ENCODE measurements at places on chromosomes 6 and 20.

DNA sequence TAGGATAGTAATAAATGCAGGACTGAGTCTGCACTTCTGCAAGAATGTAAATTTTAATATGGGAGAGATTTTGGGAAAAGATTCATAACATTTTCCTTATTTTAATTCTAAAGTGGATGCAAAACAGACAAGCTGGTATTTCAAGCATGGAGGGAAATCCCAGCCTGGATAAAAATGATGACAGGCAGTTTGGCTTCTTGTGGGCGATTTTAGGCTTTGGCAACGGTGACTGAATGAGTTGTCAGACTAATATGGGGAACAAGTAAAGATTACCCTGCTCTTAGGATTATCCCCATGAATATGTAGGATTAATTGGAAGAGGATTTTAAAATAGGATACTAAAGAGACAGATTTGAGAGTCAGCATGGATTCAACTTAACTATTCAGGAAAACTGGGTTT, 21.0 kb downstream of the OGFRL1 start:
- DNase-seq = no peak

GRCh38 chr6:45780523-45780922, 235.1 kb downstream of the CLIC5 start:
- DNase-seq = no peak

- no peak for DNase-seq
Observed at GRCh38 chr20:49281059-49281912, 3.4 kb upstream of the ZNFX1 start.

GRCh38 chr20:31608251-31608945, 3.3 kb downstream of the ID1 start:
- peak; percentile 50 for DNase-seq

GRCh38 chr6:106114492-106114891, 28.4 kb downstream of the PRDM1 start:
- no peak for DNase-seq

- no peak for DNase-seq
Observed at GRCh38 chr6:14224359-14225103, 107.0 kb downstream of the CD83 start.

DNA sequence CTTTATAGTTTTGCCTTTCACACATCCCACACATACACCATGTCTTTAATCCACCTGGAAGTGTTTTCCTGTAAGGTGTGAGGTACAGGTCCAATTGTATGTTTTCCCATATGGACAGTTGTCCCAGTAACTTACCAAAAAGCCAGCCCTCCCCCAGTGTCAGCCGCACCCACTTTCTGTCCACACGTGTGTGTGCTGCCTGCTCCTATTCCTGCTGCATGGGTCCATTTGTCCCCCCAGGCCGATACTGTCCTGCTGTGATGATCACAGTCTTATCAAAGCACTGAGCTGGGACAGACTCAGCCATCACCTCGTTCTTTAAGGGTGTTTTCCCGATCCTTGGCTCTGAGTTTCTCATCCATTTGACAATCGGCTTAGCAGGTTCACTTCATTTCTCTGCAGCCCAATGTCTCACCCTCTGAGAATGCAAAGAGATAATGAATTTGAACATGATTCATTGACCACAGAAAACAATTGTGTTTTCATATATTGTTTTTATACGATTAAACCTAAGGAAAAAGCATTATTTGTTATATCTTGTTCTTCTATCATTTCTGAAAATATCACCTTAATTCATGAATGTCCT, 9.6 kb downstream of the VSX1 start:
- no peak for DNase-seq

DNA sequence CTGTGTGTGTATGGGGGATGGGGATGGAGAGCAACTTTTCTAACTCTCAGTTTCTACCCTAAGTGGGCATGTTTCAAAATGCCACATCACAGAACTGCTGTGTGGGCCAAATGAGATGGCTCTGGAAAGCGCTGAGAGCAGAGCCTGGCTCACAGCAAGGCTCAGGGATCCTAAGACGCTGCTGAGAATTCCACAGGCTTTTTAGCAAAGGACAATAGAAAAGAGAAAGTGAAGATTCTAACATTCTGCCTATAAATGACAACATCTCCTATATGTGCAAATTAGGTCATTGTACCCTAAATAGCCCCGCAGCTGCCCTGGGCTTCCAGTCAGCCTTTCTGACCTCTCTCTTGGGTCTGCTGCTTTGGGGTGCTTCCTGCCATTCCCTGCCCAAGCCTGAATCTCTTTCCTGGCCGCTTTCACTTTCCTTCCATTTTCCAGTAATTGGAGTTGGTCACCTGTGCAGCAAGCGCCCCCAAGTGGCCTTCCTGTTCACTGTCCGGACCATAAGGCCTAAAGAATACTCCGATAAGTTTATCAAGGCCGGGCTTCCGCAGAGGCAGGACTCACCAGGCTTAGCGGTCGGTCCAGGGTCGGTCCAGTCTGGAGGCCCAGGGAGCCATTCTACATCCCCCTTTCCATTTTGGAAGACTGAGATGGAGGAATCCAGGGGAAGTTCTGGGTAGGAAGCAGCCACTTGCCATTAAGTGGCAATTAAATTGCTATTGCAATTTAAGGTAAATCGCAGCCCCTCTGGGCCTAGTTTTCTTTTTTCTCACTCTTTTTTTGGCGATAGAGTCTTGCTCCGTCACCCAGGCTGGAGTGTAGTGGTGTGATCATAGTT, 6.7 kb upstream of the DDR1 start:
- peak; percentile 91 for DNase-seq

GRCh38 chr20:33172781-33173180, 4.8 kb downstream of the BPIFA2 start:
- no peak for DNase-seq

DNA sequence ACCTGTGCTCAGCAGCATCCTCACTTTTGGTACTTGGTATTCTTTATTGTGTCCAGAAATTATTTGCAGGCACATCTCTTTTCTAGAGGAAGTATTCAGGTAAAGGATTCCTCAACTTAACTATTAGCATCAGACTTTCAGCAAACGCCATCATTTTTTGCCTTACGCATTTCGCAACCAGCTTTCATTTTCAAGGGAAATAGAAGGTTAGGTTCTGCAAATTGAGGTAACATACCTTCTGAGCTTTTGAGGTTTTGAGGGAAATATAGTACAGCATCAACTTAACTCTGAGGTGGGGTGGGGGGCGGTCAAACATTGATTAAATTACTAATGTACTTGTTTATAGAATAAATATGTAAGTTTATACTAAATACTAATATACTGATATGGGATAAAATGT, 243.6 kb upstream of the RIMS1 start:
- no peak for DNase-seq

- no peak for DNase-seq
Observed at GRCh38 chr6:90290811-90291420, 5.7 kb downstream of the BACH2 start.

DNA sequence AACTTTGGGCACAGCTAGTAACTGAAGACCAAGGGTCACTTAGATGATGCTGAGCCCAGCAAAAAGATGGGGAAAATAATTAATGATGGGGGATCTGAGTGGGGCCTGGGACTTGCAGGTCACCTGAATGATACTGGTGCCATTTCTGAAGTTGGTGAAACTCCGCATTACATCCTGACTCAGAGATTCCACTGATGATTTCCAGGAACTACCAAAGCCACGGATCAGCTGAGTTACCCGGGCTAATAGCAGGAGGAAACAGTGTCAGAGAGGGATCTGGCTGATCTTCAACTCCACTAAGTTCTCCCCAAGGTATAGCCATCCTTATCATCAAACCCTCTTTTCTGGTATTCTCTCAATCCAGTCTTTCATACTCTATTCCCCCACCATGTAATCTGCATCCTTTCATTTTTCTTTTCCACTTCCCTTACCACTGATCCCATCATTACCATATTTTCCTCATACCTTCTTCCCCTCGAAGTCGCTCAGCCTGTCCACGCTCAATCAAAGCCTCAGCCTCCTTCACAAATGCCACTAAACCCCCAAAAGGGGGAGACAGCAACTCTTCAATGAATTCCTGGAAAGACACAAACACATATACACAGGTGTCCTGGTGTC, 20.2 kb downstream of the VPS52 start:
- peak; percentile 57 for DNase-seq

DNA sequence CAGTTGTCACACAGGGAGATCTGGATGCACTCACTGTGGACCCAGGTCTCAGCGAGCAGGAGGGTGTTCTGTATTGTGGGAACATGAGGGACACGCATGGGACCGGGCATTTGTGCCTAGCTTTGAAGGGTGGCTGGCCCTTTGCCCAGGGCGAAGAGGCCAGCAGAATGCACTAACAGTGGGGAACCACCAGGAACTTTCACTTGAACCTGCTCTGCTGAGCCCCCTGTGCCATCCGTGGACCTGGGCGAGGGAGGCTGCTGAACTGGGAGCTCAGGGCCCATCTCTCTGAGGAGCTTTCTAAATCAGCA, 1.2 kb upstream of the ULBP2 start:
- no peak for DNase-seq

- DNase-seq = peak; percentile 35
Observed at GRCh38 chr6:20846602-20847028, 312.4 kb downstream of the CDKAL1 start.

- no peak for DNase-seq
Observed at GRCh38 chr6:26426691-26427450, 13.4 kb upstream of the BTN3A3 start.

DNA sequence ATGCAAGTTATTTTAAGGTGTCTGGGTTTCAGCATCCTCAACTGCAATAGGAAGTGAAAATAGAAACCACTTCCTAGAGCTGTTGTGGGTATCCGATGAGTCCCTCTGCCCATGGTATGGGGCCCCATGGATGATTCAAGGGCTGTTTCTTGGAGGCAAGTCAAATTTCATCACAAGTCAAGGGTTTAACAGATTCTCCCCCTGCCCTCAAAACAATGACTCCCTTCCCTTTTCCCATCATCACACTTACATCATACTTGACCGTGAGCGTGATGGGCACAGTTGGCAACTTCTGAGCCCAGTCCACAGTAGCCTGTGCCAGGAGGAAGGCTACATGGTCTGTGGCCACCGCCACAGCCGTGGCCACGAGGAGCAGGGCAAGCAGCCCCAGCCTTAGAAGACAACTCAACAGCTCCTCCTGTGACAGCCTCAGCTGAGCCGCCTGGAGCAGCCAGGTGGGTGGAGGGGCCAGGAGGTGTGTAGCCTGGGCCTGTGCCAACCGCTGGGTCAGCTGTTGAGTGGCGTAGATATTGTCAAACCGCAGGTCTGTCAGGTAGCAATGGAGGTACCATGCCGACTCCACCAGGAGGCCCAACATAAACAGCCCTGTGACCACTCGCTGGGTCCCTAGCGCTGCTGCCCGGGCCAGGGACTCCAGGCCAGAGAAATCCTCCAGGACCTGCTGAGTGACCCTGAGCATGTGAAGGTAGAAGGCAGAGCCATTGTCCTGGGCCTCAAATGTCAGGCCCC, 5.2 kb downstream of the OCSTAMP start:
- no peak for DNase-seq

- DNase-seq = no peak
Observed at GRCh38 chr6:21442874-21443273, 150.7 kb upstream of the SOX4 start.

- peak; percentile 31 for DNase-seq
Observed at GRCh38 chr6:71367756-71368155, 79.1 kb downstream of the OGFRL1 start.

- DNase-seq = no peak
Observed at GRCh38 chr20:46209930-46210671, 92.0 kb downstream of the CD40 start.

DNA sequence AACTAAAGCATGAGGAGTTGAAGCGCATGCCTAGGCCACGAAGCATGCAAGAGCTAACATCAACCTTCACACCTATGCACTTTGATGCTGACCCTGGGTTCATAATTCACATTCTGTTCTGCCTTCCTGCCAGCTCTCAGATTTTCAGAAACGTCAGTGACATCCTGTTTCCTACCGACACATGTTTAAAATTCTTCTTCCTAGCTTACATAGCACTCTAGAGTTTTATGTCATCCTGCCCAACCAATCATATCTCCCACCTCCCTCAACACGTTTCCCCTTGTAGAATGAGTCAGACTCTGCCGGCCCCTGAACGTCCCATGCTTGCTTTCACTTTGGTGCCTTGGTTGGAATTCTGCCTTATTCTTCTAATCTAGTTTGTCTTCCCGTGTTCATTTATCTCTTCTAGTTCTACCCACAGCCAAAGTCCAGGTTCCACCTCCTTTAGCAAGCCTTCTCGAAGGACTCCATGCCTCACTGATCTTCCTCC, 97.2 kb upstream of the MAP7 start:
- DNase-seq = peak; percentile 91

DNA sequence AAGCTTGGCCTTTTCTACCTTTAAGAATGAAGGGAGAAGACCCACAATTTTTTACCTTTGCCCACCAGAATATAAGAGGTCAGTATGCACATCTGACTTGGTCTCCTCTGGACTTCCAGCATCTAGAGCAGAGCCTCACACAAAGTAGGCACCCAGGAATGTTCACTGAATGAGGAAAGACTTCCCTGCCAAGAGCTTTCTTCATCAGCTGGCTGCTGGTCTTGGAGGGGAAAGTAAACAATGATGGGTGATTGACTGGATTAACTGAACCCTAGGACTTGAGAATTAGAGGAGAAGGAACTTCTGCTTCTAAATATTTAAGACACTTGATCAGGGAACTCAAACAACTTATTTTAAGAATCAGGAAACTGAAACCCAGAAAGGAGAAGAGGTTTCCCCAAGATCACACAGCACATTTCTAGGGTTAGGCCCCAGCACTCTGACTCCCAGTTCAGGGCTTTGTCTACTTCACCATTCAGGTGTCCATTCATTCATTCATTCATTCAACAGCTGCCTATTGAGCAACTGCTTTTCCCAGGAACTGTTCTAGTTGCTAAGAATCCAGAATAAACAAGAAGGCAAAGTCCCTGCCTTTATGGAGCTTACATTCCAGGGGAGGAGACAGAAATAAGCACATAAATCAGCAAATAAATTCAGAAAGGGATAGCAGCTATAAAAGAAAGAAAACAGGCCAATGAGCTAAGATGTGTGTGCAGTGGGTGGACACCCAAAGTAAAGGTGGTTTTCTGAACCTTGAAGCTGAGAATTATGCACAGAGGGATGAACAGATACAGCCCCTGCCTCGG, 216.9 kb upstream of the LRFN2 start:
- DNase-seq = peak; percentile 15

GRCh38 chr6:96659084-96659845, 96.3 kb downstream of the FHL5 start:
- no peak for DNase-seq

GRCh38 chr6:169212436-169212835, 41.2 kb downstream of the THBS2 start:
- no peak for DNase-seq

DNA sequence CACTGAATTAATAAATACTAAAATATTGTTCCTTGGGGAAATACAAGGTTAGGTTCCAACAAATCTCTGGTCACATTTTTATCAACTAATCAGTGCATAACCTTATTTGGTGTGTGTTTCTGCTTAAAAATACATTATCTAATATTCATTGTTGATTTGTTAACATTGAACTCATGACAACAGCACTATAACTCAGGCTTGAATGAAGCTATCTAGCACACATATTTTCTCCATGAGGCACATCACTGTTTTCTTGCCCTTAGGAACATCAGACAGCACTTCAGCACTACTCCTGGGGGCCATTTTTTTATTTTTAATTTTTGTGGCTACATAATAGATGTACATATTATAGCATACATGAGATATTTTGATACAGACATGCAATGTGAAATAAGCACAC, 277.2 kb upstream of the NT5E start:
- no peak for DNase-seq

GRCh38 chr6:119436583-119436982, 87.0 kb upstream of the MAN1A1 start:
- no peak for DNase-seq

All from EH (cell line).